Right cardiac atrium (tissue), 5 donors: ENCODE measurements at places on chromosomes 13 and 19. TPM values are rescaled to one million over a fixed set of nuclear protein-coding genes. Genes with fewer than 3 reads are reported as not detected.

The PDX1 gene
- total RNA-seq = not detected

The VSTM2B gene
- total RNA-seq = not detected

DNA sequence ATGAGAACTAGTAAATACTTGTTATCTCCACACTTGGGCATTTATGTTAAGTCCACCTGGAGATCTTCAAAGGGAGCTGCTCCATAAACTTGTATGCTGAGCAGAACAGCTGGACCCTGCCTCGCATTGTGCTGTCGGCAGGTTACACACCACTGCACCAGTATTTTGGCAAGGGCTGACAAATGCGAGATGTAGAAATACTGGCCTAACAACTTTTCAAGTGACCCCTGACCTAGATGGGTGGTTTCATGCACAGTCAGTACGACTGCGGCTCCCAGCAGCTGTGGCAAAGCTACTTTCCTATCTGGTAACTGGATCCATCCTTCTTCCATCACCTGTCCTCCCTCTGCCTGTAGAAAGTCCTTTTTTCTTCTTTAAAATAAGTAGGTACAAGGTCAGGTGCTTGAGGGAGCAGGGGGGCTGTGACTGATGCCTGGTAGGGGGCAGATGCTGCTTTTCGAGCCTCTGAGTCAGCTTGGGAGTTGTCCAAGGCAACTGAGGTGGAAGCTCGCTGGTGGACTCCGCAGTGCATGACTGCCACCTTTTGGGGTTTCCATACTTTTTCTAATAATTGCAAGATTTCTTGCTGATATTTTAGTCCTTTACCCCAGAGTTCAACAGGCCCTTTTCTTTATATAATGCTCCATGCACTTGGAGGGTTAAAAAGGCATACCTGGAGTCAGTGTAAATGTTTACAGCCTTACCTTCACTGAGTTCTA, 86.8 kb downstream of the SLC25A15 start:
- no peak for DNase-seq

The TYROBP gene
- 46.8 TPM for total RNA-seq

The SERTM1 gene
- total RNA-seq = 0.15 TPM

The OVOL3 gene
- total RNA-seq = not detected

DNA sequence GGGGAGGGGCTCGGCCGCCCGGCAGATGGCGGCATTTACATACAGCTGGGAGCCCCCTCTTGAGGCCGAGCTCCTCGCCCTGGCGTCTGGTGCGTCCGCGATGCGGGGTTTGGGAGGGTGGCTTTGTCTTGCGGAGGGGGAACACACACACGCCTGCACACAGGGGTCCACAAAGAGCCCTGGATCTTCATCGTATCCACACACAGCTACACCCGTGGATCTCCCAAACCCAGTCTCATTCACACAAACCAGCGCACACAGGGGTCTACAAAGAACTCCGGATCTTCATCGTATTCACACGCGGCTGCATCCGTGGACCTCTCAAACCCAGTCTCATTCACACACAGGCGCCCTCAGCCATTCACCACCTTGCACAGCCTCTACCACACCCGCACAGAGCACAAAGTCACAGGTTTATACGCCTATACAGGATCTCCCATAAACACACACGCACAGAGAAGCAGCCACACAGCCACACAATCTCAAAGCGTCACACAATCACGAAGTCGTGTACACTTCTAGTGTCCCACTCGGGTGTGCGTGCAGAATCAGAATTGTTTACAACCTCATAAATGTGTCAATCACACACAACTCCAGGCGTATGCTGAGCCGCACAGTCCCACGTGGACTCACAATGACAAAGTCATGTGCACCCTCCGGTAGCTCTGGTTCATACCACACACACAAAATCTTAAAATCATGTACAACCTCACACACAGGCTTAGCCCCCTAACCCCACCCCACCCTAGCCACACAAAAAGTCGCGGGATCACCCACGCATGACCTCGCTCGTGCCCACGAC, 550 bp upstream of the DLL3 start:
- DNase-seq = peak; percentile 63

The KCNJ14 gene
- 0.20 TPM for total RNA-seq

The ITGBL1 gene
- 7.4 TPM for total RNA-seq
